Activated naive CD4-positive, alpha-beta T cell treated with anti-CD3 and anti-CD28 coated beads for 36 hours (primary cell): ENCODE measurements at places on chromosomes 16 and 17. TPM values are rescaled to one million over a fixed set of nuclear protein-coding genes. Genes with fewer than 3 reads are reported as not detected.
A peak's percentile ranks its signal among the peaks of the same experiment; 100 is the strongest.

- H3K4me3 ChIP-seq = peak overlapping the region; percentile 57
- peaks cover 68% of the 10 kb centered on the region for H3K4me1 ChIP-seq
- H3K36me3 ChIP-seq = peaks cover under 1% of the 10 kb centered on the region
- no peak for DNase-seq
- no peaks in the 10 kb centered on the region for H3K27me3 ChIP-seq
These were observed 25.0 kb upstream of the ZNF750 start for GRCh38 chr17:82864713-82865248.

GRCh38 chr17:21602176-21602575 lies 90.1 kb upstream of the KCNJ18 start:
- no peak for DNase-seq
- peaks cover 15% of the 10 kb centered on the region for H3K27me3 ChIP-seq
- H3K36me3 ChIP-seq = no peaks in the 10 kb centered on the region
- no peaks in the 10 kb centered on the region for H3K4me1 ChIP-seq
- no peak overlapping the region for H3K4me3 ChIP-seq
- no peak overlapping the region for H3K27ac ChIP-seq

- no peak for DNase-seq
- no peak overlapping the region for H3K4me3 ChIP-seq
- H3K4me1 ChIP-seq = no peaks in the 10 kb centered on the region
- H3K27ac ChIP-seq = no peak overlapping the region
- no peaks in the 10 kb centered on the region for H3K36me3 ChIP-seq
These were observed 21.4 kb downstream of the EMP2 start for GRCh38 chr16:10558746-10559641.

- H3K4me3 ChIP-seq = no peak overlapping the region
- no peak for DNase-seq
- H3K36me3 ChIP-seq = no peaks in the 10 kb centered on the region
- peaks cover 2% of the 10 kb centered on the region for H3K4me1 ChIP-seq
- H3K27ac ChIP-seq = no peak overlapping the region
- H3K27me3 ChIP-seq = peaks cover 18% of the 10 kb centered on the region
These were observed 28.6 kb upstream of the TVP23A start for GRCh38 chr16:10847176-10847575.

DNA sequence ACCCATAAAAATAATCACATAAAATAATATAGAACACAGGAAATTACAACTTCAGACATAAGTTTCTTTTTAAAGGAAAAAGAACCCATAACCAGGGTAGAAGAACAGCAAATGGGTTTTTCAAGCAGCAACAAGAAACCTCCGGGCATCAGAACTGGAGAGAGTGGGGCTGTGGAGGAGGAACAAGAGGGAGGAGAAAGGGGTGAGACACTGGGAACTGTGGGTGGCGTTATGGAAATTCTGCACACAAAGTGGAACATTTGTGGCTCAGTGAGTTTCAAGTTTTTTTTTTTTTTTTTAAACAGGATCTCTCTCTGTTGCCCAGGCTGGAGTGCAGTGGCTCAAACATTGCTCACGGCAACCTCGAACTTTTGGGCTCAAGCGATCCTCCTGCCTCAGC lies 22.6 kb downstream of the EMP2 start:
- H3K4me1 ChIP-seq = peaks cover 6% of the 10 kb centered on the region
- no peak overlapping the region for H3K4me3 ChIP-seq
- peaks cover 14% of the 10 kb centered on the region for H3K27me3 ChIP-seq
- H3K36me3 ChIP-seq = no peaks in the 10 kb centered on the region
- no peak for DNase-seq

HOXB7 gene
- total RNA-seq = not detected
